ENCODE measurements at places on chromosomes 2 and 18.
A peak's percentile ranks its signal among the peaks of the same experiment; 100 is the strongest.

GRCh38 chr2:101617796-101618195 is 79.7 kb upstream of the MAP4K4 start:
- DNase-seq, result no peak

DNA sequence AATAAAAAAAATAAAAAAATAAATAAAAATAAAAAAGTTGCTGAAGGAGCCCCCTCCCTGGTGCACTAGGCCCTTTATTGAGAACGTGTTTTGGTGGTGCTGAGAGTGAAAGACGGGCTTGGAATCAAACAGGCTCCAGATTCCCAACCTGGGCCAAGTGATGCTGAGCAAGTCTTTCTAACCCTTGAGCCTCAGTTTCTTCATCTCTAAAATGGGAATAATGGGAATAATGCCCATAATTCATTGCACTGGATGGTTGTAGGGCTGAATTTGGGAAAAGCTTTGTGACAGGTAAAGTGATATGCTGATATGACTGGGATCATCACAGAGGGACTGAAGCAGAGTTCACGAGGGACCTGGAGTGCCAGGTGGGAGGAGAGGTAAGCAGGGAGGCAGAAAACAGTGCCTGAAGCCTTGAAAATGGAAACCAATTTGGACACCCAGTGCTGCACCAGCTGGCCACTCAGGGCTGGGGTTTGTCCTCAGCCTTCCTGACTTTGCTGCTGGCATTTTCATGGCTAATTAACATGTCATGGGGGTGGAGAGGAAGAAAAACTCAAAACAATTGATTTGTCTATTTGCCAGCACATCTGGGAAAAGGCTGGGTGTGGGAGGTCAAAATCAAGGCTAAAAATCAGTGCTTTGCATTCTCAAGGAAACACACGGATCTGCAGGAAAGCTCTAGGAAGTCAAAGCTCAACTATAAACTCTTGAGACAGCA is 241.3 kb downstream of the LOXHD1 start:
- DNase-seq, result peak; percentile 5

DNA sequence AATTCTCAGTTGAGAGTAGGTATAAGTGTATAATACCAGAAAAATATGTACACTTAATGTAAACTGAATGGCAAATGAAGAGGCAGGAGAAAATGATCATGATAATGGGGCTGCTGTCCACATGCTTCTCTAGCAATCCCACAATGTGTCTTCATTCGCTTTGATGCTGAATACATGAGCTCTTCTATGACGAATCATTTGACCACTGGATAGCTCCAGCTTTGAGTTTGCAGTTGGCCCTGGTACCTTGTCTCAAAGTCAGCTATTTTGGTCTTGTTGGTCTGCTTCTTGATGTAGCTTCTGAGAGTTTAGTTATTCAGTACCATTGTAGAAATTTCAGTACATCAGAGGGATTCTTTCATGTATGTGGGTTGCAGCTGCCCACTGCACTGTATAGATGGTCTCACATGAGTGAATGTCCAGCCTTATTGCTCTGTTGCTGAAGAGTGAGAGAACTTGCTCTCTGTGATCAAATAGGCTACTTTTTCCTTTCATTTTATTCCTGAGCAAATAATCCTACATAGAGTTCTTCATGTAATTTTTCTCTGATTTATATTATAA is 105.1 kb downstream of the TTC27 start:
- no peak for DNase-seq

- no peak for DNase-seq
These were observed 9.0 kb downstream of the FOXI3 start for GRCh38 chr2:88443353-88443938.

DNA sequence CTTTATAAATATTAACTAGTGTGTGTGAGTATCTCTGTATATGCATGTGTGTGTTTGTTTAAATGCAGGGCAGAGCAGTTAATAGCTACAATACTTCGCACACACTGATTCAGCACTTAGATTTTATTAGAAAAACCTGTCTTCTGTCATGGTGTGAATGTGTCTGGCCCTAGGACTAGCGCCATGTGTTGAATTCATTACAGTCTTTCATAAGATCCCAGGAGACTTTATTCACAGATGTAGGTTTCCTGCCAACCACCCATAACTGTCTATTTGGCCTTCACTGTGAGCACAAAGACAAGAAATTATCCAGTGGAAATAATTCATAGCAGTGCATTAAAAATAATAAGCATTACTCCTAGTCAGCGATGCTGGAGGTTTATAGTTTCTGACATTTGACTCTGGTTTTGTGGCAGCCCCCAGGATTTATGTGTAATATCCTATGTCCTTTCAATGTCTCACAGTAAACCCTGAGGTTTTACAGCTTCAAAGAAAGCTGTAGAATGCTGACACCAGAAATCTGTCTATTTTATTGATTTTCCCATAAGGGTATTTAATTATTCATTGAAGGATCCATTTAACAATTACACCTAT is 93.9 kb downstream of the ZNF804A start:
- no peak for DNase-seq

GRCh38 chr2:186068139-186068801 is 329.7 kb downstream of the FSIP2 start:
- DNase-seq, result no peak

- DNase-seq, result no peak
These were observed 40.0 kb downstream of the TEX44 start for GRCh38 chr2:231632559-231633142.

DNA sequence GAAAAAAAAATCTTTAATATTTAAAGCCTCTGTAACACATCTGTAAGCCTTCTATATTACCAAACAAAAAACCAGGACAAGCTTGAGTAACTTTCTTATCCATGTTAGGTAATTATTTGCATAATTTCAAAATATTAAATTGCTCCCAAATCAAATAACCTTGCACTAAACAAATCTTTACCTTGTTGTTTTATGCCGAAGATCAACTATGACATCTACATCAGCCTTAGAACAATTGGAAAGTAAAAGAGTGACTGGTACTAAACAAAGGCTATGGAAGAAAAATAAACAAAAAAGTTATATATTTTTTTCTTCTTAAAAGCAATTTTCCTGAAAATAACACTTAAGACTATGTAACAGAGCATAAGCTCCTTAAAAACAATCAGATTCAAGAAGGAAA is 71.2 kb upstream of the SLC25A52 start:
- DNase-seq, result no peak

DNA sequence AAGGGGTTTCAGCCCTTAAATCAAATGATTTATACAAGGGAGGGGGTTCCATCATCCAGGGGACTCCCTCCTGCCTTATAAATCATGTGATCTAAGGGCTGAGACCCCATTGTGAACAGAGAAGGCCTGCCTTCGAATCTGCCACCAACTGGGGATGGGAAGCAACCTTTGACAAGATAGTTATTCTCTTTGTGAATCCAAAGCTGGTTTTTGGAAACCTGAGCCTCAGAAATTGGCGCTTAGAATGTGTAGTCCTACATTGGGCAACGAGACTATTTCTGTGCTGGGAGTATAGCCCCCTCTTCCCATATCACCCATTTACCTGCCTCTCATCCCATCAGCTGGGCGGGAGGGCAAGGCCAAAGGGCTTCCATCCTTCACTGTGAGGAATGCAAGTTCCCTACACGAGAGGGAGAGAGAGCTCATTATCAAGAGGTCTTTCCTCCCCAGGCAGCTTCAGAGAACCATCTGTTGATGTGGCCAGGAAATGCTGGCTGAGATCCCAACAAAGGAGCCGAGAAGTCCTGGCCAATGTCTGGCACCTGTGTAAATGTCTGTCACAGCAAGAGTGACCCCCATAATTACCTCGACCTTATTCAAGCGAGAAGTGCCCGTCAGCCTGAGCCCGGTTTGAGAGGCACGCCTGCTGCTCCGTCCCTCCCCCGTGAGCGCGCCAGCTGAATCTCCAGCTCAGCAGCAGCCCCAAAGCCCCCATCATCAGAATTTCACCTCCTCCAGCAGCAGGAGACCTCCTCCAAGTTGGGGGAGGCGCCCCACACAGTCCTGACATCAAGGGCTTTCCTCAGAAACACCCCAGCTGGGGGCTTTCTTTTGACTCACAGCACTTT is 48.4 kb upstream of the APCDD1 start:
- peak; percentile 99 for DNase-seq

- no peak for DNase-seq
These were observed 86.0 kb upstream of the SATB2 start for GRCh38 chr2:199543606-199544172.

DNA sequence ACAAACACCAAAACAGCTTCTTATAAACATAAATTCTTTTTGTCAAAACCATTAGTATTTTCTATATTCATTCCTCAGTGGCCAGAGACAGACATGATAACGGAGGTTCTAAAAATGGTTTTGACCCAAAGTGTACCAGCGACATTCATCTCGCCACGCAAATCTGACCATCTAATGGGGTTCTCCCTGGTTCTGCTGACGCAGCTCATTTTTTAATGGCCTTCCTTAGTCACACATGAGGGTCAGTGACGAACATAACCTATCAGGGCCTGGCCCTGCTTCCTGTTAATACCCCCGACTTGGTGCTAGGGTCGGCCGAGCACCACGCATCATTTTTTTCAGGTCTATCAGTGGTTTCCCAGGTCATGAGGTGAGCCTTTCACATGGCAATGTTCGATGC is 45.9 kb upstream of the ARL4C start:
- DNase-seq, result no peak

GRCh38 chr2:133314795-133315194 is 253.5 kb downstream of the NCKAP5 start:
- DNase-seq, result no peak

DNA sequence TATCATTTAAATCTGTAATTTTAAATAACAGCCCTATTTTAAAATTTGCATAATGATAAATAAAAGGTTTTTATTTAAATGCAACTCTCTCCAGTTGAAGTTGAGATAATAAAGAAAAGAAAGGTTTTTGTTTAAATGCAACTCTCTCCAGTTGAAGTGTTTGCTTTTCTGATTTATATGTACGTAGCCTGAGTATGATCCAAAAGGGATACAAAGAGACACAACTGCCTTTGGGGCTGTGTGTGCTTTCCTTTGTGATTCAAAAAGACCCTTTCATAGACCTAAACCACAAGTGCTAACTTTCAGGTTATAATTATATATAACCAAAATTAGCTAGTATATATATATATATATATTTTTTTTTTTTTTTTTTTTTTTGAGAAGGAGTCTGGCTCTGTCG is 76.2 kb upstream of the MFF start:
- DNase-seq, result no peak

DNA sequence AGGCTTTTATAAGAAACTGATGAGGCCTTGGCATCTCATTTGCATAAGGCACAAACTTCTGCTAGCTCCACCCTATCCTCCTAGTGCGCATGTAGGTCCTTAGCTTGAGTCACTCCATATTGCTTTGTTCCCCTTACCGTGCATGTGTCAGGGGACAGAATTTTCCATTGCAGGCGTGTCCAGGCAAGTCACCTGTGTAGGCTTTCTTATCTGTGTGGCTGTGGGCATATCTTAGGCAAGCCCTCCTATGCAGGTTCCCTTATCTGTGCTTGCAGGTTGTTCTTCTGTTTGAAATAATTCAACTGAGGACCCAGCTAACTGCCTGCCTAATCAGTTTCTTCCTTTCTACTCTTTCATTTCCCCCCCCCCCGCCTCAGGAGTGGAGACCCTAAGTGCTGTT is 63.3 kb upstream of the CDCA7 start:
- DNase-seq, result no peak

DNA sequence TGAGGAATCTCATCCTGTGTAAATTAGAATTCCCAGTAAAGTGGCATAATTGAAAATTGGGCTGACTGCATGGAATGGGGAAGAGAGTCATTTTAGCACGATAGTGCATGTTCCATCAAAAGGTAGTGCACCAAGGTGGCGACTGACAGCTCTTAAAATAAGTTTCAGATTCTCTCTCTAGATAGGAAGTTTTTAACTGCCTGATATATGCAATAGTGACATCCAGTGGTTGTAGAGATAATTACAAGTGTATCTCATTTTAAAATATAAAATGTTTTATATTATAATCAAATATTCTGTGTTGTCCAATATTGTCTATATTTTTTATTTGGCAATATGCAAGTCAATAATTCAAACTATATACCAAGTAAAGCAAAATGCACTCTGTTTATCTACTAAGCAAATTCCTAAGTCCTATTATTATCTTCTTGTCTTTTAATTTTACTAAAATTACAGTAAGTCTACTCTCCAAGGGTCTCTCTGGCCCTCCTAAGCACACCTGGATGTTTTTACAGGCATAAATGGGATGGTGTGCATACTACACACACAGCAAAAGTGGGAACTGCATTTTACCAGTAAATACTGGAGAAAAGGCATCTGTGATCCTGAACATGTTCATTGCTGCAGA is 397.7 kb upstream of the HNRNPA3 start:
- DNase-seq, result peak; percentile 26

DNA sequence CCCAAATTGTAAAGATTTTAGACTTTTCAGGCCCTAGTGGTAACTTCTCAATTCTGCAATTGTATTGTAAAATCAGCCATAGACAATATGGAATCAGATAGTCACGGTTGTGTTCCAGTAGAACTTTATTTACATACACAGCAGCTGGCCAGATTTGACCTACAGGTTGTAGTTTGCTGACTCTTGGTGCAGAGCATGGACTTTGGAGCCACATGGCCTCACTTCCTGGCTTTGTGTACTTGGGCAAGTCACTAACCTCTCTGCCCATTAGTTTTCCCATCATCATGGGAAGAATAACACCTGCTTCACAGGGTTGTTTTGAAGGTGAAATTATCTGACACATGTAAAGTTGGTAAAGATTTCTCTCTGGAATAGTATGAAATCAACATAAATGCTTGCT is 147.6 kb downstream of the TMEM200C start:
- DNase-seq, result no peak

- no peak for DNase-seq
These were observed 921.4 kb downstream of the TRIB2 start for GRCh38 chr2:13638181-13638580.

DNA sequence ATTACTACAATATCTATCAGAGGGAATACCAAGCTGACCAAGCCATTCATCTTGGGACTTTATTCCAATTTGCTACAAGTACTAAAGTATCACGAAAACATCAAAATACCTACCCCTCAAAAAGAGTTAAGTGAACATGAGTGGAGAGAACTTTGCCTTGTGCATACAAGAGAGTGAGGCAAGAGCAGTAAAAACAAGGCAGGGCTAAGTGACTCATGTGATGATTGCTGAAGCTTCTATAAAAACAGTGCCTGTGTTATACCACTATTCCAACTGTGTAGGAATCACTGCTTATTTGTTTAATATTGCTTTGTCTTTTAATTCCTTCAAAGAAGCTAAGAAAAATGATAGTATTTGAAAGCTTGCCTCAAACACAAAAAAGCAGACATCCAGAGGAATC is 61.2 kb downstream of the FARSB start:
- DNase-seq, result no peak

GRCh38 chr2:48438266-48438665 is 91.7 kb upstream of the STON1 start:
- DNase-seq, result no peak

- no peak for DNase-seq
These were observed 12.4 kb downstream of the GALNT5 start for GRCh38 chr2:157269922-157270321.

- no peak for DNase-seq
These were observed 39.9 kb upstream of the KLF11 start for GRCh38 chr2:10003206-10004125.

DNA sequence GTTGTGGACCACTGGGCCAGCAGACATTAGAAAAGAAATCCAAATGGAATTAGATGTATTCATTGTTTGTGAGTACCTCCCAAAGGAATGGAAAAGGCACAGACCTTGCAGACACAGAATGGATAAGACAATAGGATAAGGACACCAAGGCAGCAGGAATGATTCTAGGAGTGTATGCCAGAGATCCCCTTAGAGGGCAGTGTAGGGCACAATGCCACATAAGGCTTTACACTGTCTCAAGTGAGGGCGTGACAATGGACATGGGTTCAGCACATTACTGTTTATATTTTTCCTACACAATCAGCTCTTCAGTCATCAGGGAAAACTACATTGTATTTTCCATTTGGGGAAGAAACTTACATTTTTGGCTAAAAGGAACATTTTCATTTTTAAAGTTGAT is 250.9 kb downstream of the PTH2R start:
- DNase-seq, result no peak

Data from NCI-H1417 (cell line).